ENCODE measurements at places on chromosomes 7 and 10. TPM values are rescaled to one million over a fixed set of nuclear protein-coding genes. Genes with fewer than 3 reads are reported as not detected.

The TAS2R38 gene
- total RNA-seq, result not detected

The IFIT1 gene
- 7.0 TPM for total RNA-seq

The MKX gene
- total RNA-seq, result not detected

The MMRN2 gene
- 1.2 TPM for total RNA-seq
